H4 (cell line): ENCODE measurements at places on chromosomes 2 and 18.

GRCh38 chr2:190481339-190481738 lies 53.2 kb downstream of the NEMP2 start:
- no peak for DNase-seq

GRCh38 chr2:69989441-69990105 lies 28.1 kb upstream of the ASPRV1 start:
- DNase-seq: no peak

GRCh38 chr2:230934231-230935129 lies 9.4 kb upstream of the GPR55 start:
- no peak for DNase-seq

- DNase-seq: peak; percentile 31
Observed at GRCh38 chr2:172177996-172178395, 75.3 kb upstream of the DLX2 start.

- DNase-seq: no peak
Observed at GRCh38 chr18:74521068-74521725, 13.1 kb upstream of the CNDP1 start.

- DNase-seq: no peak
Observed at GRCh38 chr2:70966681-70967080, 11.7 kb upstream of the ANKRD53 start.

GRCh38 chr2:101696272-101697123 lies 1.0 kb upstream of the MAP4K4 start:
- no peak for DNase-seq

DNA sequence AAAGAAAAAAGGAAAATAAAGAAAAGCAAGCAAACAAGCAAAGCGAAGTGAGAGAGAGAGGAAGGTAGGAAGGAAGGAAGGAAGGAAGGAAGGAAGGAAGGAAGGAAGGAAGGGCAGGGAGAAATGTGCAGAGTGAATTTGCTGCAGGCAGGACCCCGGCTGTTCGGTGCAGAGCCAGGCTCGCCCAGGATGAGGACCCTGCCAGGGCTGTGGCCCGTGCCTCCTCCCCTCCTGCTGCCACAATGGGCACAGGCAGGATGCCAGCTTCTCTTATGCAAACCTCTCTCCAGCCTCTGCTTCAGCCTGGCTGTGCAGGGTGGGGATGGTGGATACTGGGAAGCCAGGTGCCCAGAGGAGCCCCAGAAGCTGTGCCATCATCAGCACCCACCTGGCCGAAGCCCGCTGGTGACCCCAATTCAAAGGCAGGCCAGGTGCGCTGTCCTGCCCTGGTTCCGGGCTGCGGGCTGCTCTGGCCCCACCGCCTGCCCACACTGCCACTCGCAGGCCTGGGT lies 3.2 kb downstream of the GPR17 start:
- no peak for DNase-seq

GRCh38 chr2:24558781-24559472 lies 67.9 kb downstream of the NCOA1 start:
- DNase-seq: no peak

GRCh38 chr2:145551686-145552085 lies 1031.8 kb upstream of the ZEB2 start:
- no peak for DNase-seq

DNA sequence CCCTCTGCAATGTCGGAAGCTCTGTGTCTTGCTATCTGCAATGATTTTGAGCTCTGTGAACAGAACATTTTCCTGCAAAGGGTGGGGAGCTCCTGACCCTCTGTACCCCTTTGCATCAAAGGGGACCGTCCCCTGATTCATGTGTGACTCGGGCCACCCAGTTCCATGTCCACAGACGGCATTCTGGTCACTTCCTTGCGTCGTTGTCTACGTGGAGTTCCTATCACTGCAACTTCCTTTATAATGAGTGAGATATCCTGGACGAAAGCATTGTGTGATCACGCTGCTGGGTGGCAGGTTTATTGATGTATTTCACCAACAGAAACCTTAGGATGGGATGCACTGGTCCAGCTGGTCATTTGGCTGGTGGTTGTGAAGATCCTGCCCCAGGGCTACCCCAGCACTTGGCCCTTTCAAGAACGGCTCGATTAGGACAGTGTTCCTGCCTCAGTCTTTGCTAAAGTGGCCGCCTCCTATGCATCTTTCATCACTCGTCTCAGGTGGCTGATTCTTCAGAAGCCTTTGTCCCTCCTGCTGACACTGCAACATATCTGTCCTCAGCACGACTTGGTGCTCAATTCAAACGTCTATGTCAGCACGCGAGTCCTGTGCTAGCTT lies 202.7 kb downstream of the ACKR3 start:
- DNase-seq: no peak

- no peak for DNase-seq
Observed at GRCh38 chr18:600107-600506, 3.3 kb downstream of the CLUL1 start.

DNA sequence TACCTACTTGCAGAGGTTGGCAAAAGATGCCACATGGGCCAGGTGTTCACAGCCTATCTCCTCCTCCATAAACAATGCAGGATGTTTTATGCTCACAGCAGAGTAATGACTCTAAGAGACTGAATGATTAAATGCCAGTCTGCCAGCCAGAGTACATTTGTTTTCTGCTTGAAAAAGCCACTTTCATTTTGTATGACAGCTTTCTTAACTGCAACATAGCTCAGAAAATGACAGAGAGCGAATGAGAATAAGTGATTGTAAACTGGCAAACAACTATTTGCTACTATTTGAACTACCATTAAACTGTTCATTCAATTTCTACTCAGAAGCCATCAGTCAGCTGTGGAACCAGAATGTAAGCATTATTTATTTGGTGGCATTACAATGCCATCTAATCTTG lies 50.6 kb upstream of the DCC start:
- no peak for DNase-seq

DNA sequence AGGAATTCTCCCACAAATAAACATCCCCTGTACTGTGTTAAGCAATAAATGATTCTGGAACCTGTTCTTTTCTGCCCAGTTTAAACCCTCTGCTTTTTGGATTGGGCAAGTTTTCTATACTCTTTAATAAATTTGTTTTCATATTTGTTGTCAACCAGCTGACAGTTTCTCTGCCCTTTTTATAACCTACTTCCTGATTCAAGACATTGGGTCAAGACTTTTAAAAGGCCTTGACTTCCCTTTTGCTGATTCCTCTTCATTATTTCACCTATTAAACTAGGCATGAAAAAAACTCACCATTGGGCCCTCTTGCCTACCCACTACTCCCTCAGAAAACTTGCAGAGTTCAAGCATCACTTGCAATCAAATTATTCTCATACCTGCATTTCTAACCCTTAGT lies 459.5 kb downstream of the ARHGAP15 start:
- DNase-seq: no peak

DNA sequence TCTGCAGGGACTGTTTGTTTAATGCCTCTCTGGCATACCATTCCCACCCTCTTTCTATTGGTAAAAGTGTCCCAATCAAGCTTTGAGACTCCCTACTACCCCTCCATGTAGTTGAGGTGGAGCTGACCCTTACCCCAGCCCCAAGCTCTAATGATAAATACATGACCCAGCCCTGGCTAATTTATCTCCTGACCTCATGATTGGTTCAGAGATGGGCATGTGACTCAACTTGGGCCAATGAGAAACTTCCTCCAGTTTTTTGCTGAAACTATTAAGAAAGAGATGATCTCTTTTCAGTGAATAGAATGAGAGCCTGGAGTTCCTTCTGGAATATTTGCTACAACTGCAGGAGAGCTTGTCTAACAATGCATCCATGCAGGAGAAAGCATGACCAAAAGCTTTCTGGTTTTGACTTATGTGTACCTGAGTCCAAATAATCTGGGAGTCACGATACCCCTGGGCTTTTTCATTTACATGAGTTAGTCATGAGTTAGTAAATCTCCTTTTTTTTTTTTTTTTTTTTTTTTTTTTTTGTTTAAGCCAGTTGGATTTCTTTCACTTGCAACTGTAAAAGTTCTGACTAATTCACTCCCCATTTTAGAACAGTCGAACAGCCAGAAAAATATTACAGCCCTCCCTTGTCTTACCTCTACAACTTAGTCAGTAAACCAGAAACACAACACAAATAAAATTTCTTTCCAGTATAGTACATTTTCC lies 66.5 kb upstream of the TLK1 start:
- no peak for DNase-seq

DNA sequence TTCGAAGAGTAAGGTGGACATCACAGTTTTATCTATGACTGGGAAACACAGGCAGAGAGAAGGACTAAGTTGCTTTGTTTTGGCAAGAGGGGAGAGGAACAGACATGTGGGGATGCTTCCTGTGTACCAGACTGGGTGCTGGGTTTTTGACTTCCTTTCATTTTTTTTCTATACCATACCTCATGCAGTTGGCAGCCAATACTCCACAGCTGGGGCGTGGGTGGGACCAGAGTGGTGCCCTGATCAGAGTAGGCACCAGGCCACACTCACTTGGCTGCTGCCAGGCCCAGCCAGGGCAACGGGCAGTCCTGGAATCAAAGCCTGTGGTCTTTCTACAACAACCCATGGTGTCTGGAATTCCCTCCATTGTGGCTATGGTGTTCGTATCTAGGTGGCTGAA lies 45.2 kb downstream of the SH3RF3 start:
- peak; percentile 49 for DNase-seq

GRCh38 chr2:11872948-11873269 lies 126.5 kb downstream of the LPIN1 start:
- DNase-seq: no peak

DNA sequence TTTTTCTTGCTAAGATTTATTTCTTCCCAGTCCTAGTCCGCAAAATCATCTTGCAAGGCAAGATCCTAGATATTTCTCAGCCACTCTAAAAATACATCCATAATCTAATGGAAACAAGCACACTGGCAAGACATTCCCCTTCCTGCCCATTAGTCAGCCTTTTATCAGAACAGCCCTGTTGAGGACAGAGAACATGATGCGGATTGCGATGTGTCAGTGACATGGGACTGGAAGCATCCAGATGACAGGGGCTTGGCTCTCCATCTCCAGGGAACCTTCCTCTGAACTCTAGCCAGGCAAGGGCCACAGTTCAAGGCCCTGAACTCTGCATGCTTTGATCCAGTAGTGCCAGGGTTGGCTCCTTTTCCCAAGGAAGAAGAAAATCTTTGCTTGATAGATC lies 70.0 kb downstream of the VSNL1 start:
- no peak for DNase-seq

DNA sequence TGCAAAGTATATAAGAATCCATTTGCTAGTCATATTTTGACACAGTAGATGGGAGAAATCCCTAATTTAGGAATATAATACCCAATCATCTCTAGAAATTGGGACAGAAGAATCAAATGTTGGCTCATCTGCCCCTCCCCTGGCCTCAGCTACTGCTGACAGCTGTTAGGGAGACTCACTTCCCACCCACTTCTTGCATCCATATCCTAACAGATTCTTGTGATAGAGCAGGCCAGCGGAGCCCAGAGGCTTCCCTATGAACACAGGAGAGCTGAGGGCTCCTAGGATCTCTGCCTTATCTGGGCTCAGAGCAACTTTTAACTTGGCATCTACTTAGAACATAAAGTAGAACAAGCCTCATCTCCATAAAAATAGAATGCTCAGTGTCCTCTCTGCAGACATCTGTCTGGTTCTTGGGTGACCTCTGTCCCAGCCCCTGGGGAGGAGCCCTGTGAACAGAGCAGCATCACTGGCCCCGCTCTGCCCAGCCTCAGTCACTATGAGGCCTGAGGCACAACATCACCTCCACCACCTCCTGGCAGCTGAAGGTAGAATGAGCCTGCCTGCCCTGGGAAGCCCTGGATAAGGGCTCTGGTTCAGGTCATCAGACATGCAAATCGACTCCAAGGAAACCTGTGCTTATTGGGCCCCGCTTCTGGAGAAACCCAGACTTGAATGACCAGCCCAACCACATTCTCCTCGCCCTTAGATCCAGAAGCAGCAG lies 229.7 kb downstream of the ANKRD36B start:
- no peak for DNase-seq

GRCh38 chr18:58087928-58088690 lies 44.1 kb downstream of the NEDD4L start:
- DNase-seq: peak; percentile 59

DNA sequence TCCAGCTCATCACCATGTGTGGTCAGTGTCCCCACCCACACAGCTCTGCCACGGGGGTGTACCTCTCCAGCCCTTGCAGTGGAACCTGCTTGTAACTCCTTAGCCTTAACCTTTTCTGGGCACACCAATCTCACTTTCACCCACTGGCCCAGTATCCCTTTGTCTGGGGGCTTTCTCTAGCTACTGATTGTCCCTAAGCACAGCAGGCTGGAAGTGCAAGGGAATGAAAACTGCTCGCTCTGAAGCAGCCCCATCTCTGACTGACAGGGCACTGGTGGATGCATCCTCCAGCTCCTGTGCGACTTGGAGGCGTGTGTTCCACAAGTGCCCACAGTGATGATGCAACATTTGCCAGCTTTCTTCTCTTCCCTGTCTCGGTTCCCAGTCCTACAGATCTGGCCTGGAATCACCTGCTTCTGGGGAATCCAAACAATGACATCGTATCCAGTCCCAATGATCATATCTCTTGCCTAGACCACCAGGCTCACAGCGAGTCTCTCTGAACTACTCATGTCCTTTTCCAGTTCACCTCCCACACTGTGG lies 33.6 kb downstream of the SCTR start:
- DNase-seq: peak; percentile 36

GRCh38 chr2:137050949-137051348 lies 285.6 kb downstream of the THSD7B start:
- DNase-seq: peak; percentile 7

DNA sequence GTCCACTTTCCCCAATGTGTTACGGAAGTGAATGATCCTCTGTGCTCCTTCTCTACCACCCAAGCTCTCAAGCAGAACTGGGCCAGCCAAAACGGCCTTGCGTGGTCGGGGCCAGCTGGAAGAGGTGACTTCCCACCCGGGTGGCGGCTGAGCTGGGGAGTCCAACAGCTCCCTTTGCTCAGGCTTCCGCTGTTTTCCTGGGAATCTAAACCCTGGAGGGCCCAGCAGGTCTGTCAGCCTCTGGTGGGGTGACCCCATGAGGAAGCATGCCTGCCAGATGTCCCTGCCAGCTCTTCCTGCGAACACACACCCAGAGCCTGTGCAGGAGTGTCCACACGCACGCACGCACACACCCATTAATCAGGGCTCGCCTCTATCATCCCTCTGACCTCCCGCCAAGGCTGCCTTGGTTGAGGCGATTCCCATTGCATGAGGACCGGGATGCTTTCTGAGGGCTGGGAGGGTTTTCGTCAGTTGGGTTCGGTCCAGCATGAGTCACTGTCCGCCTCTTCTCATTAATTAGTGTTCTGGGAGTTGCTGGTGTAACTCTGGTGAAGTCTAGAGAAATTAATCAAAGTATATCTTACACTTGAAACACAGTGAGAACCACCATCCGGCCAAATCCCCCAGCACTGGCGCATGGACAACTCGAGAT lies 90.6 kb downstream of the TWIST2 start:
- no peak for DNase-seq

DNA sequence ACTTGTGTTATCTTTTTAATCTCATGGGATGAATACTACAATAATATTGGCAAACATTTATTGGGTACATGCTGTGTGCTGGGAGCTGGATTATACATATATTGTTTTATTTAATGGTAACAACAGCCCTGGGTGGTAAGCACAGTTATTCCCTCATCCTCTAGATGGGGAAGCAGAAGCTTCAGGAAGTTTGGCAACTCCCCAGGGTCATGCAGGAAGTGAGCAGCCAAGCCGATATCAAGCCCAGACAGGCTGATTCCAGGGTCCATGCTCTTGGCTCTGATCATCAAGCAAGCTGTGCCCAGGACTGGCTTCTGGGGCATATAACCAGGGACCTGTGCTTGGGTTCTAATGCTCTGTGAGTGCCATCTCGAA lies 155.8 kb downstream of the ZNF516 start:
- no peak for DNase-seq
